ENCODE measurements at places on chromosomes 6 and 20.
A peak's percentile ranks its signal among the peaks of the same experiment; 100 is the strongest.

- DNase-seq, result peak; percentile 51
Measured at GRCh38 chr20:5100684-5101347, 18.9 kb downstream of the PCNA start.

- no peak for DNase-seq
Measured at GRCh38 chr6:38504996-38505395, 134.7 kb downstream of the BTBD9 start.

DNA sequence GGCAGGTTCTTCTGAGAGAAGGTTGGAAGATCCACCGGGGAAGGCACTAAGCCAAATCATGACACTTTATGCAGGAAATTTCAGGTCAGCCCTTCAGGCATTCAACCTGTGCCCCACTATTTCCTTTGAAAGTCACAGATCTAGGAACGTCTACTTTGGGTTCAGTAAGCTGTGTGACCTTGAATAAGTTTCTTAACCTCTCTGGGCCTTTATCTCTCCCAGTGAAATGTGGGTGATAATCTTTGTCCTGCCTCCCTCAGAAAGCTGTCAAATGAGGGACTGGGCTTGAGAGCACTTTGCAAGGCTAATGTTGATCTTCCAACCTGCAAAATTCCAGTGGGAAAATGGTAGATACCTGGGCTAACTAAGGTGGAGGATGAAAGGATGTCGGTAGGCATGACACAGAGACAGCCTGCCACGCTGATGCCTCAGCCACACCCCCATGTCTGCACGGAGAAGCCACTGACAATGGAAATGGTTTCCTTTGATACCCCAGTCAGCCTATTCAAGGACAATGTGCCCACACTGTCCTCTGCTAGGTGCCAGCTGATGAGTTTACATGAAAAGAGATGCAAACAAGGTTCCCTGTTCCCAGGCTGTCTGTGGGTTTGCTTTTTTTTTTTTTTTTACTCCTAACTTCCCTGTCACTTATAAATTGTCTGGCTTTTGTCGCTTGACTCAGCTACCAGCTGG is 9.3 kb downstream of the BNIP5 start:
- no peak for DNase-seq

GRCh38 chr6:87922947-87923330 is 124.7 kb upstream of the SPACA1 start:
- DNase-seq, result no peak

DNA sequence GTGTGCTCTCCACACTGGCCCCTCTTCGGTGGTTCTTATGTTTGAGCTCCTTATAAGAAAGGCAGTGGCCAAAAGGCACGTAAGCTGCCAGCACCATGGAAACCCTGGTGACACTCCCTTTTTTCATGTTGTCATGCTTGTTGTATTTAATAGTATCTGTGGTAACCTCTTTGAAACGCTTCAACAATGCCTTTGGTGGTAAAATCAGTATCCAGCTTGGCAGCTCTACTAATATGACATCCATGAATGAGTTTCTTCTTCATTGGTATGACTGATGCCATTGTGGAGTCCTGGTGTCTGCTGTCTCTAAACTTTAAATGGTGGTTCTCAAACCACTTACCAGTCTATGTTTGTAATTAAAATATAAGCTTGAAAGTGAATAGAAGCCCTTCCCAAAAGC is 10.7 kb upstream of the MYLK2 start:
- no peak for DNase-seq

DNA sequence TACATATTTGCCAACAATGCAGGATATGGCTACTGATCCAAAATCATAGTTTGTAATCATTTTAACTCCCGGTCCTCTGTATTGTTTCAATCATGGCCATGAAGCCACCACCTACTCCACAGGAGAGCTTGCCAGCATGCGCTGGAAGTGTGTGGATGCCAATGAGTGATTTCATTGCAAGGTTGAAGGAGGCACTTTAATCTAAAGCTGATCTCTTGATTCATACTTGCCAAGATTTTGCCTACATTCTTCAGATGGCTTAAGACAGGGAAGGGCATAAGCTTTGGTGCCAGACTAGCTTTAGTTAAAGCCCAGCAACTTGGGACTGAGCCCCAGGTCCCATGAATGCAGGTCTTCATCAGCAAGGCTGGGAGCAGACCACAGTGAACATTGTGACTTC is 58.8 kb downstream of the TPD52L1 start:
- DNase-seq, result no peak

DNA sequence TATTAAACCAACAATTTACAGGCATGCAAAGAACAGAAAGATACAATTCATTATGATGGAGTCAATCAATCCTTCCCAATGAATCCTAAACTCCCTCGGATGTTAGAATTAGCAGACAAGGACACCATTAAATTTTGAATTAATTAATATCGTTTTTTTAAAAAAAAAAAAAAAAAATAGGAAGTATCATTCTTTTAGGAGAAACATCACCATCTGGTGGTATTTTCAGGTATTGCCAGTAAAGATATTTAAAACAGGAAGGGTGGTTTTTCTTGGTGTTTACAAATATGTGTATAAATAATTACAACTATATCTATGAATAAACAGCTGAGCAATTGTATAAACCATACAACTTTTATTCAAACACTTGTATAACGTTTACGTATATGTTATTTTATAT is 564.4 kb downstream of the HAO1 start:
- no peak for DNase-seq

DNA sequence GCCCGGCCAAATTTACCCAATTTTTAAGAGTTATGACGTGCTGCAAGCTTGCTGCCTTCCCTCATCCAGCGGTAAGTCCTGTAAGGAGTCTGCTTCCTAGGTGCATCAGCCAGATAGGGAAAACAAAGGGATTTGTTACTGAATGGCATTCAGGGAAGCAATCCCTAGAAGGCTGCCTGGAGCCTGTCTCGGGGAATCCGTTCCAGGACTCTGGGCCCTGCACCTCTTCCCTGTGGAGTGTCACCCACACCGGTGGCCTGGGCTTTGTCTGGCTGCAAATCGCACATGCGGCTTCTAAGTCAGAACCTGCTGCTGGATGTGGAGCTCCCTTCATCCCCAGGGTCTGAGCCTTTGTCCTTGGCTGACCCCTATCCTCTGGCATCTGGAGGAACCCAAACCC is 7.0 kb downstream of the MYT1 start:
- no peak for DNase-seq

GRCh38 chr20:31712112-31712553 is 10.5 kb downstream of the BCL2L1 start:
- no peak for DNase-seq

- DNase-seq, result no peak
Measured at GRCh38 chr6:125004198-125004597, 42.0 kb downstream of the RNF217 start.

GRCh38 chr6:35678021-35678654 is 10.6 kb downstream of the FKBP5 start:
- DNase-seq, result no peak

DNA sequence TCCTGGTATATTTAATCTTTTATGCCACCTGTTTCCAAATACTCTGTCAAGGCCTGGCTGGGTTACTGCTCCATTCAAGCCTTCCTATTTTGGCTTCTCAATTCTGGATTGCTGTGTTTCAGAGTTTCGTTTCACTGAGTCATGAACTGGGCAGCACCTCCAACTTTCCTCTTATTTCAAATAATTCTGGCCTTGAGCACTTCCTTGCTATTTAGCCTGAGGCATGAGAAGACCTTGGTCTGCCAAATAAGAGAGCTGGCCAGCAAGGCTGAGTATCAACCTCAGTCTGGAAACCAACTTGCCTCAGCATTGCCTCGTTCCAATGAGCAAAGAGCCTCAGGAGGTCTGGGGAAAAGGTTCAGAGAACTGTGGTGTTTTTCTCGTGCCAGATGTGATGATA is 66.6 kb downstream of the TNFAIP3 start:
- no peak for DNase-seq

- no peak for DNase-seq
Measured at GRCh38 chr6:46989398-46989797, 52.7 kb downstream of the ADGRF1 start.

DNA sequence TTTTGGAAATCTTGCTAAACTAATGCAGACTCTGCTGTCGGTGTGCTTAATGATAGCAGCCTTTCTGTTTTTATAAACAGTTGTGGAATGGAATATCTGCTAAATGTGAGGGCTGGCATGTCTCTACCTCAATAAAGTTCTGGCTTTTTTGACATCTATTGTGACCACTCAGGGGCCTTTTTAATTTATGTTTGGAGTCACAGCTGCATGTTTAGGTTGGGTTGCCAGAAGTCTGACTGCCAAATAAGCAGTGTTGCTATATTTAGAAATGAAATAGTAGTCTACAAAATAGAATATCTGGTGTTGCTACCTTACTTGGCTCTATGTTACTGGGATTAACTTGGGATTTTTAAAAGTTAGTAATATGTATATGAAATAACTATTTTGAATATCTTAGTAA is 125.1 kb upstream of the LOC128125822 start:
- DNase-seq, result no peak

DNA sequence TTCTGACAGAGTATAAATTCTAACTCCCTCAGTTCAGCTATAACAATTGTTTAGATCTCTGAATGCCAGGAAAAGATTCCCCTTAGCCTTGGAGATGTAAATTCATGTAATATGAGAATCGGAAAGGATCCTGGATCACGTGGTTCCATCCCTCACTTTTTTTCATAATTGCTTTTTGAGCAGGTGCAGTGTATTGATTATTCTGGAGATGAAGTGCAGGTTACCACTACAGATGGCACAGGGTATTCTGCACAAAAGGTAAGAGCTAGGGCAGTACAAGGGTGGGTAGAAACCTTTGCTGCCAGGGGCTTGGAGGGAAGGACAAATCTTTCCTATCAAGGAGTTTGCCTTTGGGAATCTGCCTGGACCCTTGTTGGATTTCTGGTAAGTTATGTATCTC is 52.7 kb downstream of the KDM1B start:
- no peak for DNase-seq

DNA sequence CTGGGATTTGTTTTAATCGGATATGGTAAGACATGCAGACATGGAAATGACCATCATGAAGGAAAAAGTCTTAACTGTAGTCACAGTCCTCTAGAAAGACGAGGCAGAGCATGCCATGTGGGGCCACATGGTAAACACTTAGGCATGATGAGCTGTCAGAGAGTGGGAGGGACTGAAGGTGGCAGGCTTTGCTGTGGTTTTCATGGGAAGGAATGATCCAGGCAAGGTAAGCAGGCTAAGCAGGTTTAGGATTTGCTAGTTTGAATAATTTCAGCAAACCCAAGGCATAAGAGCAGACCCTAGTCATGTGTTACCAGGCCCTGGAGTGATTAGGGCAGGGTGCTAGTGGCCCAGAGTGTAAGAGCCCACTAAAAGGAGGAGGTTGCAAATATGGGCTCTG is 47.2 kb upstream of the STMND1 start:
- no peak for DNase-seq

- no peak for DNase-seq
Measured at GRCh38 chr6:66940003-66940402, 1233.0 kb upstream of the EYS start.

DNA sequence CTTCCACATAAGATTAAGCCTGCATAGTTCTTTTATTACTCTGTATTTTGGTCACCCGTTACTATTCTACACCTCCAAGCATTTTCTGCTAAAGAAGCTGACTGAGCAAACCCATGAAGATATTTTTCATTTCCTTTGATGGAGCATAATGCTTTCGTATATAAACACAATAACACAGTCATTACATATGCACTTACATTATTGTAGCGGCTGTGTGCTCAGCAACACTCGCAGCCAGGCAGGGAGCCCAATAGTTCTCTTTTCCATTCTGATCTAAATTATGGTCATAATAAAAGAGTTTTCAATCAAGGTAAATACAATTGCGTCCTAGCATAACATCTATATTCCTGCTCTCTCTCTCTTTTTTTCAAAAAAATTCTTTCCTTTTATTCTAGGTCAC is 69.6 kb upstream of the TFB1M start:
- DNase-seq, result no peak

- DNase-seq, result no peak
Measured at GRCh38 chr6:39791850-39792539, at the start of gene DAAM2. Gene DAAM2 (plus strand): TSS chr6:39792376. CDS start chr6:39856303, 63,927 bp downstream.
